ENCODE measurements at places on chromosomes 4 and X. TPM values are rescaled to one million over a fixed set of nuclear protein-coding genes. Genes with fewer than 3 reads are reported as not detected.

DNA sequence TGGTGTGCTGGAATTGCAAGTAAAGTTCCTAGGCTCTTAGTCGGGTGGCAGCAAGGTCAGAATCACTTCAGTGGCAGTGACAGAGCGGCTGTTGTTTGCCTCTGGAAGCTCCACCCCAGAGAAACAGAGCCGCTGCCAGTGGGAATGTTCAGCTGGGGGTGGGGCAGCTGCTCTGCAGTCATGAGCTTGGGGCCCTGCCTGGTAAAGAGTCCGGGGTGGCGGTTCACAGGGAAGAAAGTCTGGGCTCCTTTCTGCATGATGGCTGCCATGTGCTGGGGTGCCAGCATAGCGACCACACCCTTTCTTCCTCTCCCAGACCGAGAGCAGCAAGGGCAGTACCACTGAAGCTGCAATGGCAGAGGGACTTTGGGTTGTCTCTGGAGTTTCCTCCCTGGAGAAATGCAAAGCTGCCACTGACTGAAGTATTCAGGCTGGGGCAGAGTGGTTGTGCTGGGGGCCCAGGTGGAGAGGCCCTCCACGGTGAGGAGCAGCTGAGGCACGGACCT is 108.8 kb upstream of the CENPE start:
- DNase-seq: peak; percentile 57
- H3K4me3 ChIP-seq: peak overlapping the region; percentile 39
- H3K4me1 ChIP-seq: peaks cover 39% of the 10 kb centered on the region
- peak overlapping the region; percentile 90 for H3K27ac ChIP-seq

Gene PABPC5
- 10.0 TPM for total RNA-seq

Gene SUPT20HL2
- not detected for total RNA-seq

- no peaks in the 10 kb centered on the region for H3K27me3 ChIP-seq
- no peaks in the 10 kb centered on the region for H3K4me1 ChIP-seq
- no peaks in the 10 kb centered on the region for H3K36me3 ChIP-seq
Observed at GRCh38 chr4:101294597-101294996, 52.7 kb downstream of the PPP3CA start.

Gene CSAG3
- total RNA-seq: not detected

Data from neural crest cell (in vitro differentiated cells).